Fibroblast of skin of left quadriceps (primary cell): ENCODE measurements at places on chromosomes 1 and 21.

DNA sequence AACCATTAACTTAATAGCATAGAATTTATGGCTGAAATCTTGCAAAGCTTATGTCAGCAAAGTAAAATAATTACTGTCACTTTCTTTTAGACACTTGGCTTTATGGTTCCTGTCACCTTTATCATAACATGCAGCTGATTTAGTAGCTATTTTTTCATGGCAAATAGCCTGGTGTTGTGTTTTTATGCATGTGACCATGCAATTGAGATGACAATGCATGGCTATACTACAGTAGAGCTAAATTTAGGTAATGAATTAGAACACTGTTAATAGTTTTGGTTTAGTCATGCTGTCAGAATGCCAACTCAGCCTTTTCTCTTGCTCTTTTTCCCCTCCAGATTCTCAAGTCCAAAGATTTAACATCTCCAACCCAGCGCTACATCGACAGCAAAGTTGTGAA, 88.6 kb downstream of the TGFB2 start:
- DNase-seq = peak; percentile 53

DNA sequence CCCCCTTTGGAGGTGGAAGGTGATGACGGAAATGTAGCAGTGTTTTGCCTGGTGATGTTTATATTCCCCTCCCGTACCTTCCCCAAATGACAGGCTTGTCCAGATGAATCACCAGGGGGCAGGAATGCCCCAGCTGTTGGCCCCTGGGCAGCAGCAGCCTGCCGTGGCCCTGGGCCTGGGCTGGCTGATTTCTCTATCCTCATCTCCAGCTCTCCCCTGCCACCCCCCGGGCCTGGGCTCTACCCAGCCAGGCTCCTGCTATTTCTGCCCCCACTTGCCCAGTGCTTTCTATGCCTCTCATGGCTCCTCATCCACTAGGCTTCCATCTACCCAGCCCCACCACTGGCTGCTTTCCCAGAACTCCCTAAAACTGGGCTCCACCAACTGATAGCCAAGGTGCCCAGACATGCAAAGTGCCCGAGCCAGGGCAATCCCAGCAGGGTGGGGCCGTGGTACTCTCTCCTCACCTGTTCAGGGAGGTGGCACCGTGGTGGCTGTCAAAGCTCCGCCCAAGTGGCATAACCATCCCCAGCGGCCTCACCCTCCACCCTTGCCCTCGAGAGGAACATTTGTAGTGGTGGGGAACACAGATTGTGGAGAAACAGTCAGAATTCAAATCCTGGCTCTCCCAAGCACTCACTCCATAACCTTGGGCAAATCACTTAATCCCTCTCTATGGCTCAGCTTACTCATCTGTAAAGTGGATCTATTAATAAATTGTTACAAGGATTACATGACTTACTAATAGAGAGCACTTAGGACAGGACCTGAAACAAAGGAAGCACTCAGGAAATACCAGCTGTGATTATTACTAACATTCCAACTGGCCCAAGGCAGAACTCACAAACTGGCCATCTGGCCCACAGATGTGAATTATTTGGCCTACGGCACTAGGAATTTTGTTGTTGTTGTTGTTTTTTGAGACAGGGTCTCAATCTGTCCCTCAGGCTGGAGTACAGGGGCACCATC, 12.8 kb upstream of the ECE1 start:
- DNase-seq = peak; percentile 75

DNA sequence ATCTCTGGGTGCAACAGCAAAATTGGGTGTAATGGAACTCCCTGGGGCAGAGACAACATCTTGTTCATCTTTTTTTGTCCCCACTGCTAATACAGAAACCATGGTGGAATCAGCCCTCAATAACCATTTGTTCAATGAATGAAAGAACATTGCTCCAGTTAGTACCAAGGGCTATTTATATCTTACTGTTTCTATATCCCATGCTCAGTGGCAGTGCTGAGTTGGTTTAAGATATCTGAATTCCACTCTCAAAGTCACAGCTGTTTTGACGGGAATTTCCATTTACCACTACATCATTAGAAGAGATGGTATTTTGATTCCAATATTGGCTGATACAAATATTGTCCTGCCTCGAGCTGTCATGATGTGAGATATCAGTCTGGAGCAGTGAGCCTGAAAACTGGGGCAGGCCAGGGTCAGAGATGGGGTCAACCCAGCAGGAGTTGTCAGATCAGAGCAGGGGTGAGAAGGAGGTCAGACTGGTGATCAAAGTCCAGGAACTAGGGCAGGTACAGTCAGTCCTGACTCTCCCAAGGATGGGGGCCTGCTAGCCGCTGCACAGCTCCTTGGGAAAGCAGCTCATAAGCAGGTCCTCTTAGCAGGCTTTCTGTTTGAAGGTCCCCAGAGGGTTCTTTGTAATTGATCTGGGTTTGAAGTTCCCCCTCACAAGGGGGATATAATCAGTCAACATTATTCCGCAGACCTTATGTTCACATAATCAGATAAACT, 5.8 kb upstream of the PHC2 start:
- DNase-seq = no peak

DNA sequence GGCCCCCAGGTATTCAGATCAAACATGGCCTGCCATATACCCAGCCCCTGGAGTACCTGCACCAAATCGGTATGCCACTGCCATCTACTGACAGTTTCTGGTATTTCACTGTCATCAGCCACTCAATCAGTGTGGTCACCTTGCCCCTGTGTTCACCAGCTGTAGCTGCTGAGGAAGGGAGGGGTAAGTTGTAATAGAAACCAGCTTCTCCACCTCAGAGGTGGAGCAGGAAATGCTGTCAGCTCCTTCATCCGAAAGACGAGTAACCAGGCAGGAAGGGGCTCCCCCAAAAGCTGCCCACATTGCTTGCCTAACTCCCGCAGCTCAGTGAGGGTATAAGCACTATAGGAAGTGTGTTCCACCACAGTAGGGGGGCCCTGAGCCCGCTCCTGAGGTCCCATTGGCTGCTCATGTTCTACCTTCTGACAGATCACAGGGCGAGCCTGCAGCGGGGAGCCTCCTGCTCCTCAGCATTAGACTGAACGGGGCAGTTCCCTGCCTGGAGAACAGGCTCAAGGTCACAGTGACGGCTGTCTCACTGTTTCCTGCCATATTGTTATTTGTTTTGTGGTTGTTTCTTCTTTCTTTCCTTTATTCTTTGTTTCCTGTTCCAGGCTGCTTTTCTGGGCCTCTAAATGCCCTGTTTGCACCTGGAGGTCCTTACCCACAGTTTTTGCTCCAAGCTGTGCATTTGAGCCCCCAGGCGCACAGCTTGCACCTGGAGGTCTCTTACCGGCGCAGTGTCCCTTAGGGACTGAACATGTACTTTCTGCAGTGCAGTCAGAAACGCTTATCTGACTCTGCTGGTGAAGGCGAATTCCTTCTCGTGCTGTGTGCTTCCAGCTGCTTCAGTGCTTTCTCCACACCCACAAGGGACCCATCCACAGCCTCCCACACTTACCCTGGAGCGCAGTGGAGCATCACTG, 1638.3 kb downstream of the MRPL39 start:
- no peak for DNase-seq

- DNase-seq = no peak
Measured at GRCh38 chr1:170823120-170823519, 112.2 kb upstream of the MROH9 start.
